ENCODE measurements at places on chromosomes 6 and 20. TPM values are rescaled to one million over a fixed set of nuclear protein-coding genes. Genes with fewer than 3 reads are reported as not detected.

Gene MYLK2
- 0.25 TPM for total RNA-seq

Gene RRAGD
- total RNA-seq, result 123 TPM

Gene POPDC3
- total RNA-seq, result 56.9 TPM

DNA sequence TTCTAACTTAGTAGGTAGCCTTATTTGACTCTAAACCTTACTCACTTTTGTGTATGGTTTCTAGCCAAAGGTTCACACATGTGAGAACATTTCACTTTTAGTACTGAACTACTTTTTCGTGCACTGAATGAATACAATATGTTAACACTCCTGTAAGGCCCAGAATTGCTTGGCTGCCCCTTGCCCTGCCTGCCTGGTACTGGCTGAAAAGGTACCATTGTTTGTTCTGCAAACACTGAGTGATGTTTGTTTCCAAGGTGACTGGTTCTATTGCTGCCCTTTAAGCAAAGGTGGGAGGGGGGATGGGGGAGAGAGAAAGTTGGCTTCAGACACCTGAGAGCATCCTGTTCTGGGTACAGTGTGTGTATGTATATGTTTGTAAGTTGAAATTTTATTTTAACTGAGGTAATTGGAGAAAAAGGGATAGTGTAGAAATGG is 31.2 kb downstream of the RREB1 start:
- DNase-seq, result no peak

DNA sequence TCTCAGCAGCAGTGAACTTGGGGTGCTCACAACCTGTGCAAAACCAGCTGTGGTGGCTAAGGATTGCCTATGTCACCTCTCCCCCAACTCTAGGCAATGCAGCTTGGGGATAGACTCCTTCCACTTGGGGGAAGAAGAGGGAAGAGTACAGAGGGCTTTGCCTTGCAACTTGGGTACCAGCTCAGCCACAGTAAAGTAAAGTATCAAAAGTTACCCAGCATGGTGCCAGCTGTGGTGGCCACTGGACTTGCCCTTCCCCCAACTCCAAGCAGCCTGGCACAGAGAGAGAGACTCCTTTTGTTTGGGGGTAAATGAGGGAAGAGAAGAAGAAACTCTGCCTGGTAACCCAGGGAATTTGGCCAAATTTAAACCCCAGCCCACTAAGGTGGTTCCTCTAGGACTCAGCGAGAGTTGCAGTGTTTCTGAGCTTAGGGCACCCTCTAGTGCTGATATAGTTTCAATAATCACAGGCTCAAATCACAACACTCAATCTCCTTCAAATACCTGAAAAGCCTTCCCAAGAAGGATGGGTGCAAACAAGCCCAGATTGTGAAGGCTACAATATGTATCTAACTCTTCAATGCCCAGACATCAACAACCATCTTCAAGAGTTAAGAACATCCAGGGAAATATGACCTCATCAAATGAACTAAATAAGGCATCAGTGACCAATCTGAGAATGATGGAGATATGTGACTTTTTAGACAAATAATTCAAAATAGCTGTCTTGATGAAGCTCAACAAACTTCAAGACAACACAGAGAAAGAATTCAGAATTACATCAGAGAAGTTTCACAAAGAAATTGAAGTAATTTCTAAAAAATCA is 7.6 kb upstream of the DEFB129 start:
- DNase-seq, result no peak

GRCh38 chr6:31308050-31308844 is 36.4 kb upstream of the HLA-C start:
- no peak for DNase-seq

- no peak for DNase-seq
Measured at GRCh38 chr20:57877131-57877824, 167.5 kb upstream of the PMEPA1 start.

DNA sequence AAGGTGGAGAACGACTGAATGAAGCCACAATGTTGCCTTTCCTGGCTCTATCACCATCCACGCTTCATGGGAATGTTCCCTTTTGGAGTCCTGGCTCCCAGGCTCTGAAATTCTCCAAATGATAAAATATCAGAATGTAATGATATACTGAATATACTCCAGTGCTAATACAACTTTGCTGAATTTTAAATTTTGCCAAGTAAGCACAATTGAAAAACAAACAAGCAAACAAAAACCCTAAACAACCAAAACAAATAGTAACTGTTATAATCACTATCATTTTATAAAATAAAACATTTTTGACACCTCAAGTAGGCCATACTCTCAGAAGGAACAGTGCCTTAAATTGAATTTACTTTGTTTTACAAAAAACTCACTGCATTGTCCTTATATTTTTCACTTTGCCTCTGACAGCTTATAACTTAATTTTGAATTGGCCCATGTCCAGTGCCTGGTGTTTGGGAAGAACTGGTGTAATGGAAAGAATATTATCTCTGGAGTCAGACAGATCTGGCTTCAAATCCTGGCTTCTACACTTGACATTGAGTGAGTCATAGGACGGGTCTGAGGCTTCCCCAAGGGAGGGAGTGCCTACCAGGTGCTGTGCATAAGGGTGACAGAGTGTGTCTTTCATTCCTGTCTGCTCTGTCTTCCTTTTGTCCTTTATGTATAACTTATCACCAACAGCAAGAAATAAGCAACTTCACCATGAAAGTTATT is 698.3 kb downstream of the EPM2A start:
- DNase-seq, result no peak

GRCh38 chr6:34138914-34139510 is 6.9 kb downstream of the GRM4 start:
- no peak for DNase-seq

DNA sequence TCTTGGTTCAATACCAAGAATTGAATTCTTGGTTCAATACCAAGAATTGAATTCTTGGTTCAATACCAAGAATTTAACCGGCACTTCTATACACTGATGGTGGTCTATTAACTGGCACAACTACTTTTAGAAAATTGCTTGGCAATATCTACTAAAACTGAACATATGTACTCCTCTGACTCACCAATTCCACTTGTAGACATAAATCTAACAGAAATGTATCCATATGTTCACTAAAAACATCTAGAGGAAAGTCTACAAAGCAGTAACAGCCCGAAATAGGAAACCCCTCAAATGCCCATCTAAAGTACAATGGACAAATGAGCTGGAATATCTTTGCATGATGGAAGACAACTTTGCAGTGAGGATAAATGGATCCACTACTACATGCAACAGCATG is 71.9 kb downstream of the KIF16B start:
- no peak for DNase-seq

DNA sequence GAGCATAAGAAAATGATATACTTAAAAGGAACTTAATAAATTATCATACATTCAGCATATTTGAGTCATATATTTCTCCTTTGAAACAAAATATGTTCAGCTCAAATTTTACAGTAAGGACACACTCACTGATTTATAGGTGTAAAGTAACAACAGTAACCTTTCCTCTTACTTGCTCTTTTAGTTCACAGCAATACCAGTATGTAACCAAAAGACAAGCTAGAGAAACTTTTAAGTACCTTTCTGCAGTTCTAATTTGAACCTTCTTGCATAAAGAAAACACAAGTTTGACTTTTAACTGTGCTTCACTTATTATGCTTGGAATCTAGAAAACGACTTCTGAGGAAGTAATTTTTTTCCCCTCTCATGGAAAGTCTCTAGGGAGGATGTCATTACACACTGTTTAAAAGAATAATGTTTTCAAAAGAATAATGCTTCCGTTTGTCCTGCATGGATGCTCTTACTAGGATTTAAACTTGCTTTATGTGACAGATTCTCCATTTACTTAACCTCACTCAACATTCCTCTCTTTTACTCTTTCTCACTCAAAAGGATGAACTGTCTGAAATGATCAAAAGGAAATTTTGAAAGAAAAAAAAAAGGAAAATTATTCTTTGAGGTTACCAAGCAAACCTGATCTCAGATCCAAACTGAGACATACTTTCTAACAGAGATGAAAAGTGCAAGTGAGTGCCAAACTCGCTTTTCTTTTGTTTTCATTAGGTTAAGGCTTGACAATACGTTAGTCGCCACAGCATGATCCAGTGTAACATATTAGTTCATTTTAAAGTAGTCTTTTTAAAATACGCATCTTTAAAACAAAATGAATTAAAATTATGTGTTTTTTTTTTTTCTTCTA is 22.4 kb upstream of the CALHM6 start:
- no peak for DNase-seq

DNA sequence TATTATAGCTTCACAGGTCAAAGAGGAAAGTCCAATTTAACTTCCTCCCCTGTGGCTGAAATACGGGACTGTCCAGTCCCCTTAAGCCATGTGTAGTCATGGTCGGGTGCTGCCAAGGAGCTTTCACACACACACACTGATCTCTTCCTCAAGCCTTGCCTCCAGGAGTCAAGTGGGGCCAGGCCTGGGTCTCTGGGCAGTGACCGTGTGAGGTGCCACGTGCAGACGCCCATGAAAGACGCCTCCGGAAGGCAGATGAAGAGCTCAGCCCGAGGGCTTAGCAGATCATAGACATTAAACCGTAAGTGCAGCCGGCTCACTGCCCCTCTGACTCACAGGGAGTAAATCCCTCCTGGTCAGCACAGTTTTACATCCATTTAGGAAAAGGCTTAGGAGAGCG is 4.2 kb downstream of the GABRR2 start:
- no peak for DNase-seq

- no peak for DNase-seq
Measured at GRCh38 chr6:147588469-147588868, 80.0 kb downstream of the SAMD5 start.

- DNase-seq, result no peak
Measured at GRCh38 chr6:109139109-109139508, 43.8 kb downstream of the CEP57L1 start.

- no peak for DNase-seq
Measured at GRCh38 chr6:139371421-139372203, 2.8 kb downstream of the CITED2 start.

Measured in left ventricle myocardium inferior (tissue), 1 donor.